MG63 (cell line): ENCODE measurements at places on chromosomes 3 and 15.

GRCh38 chr3:53146319-53146891 is 14.6 kb upstream of the PRKCD start:
- DNase-seq, result no peak

- DNase-seq, result no peak
Measured at GRCh38 chr3:111156517-111156916, 84.9 kb downstream of the NECTIN3 start.

- DNase-seq, result no peak
Measured at GRCh38 chr3:148315756-148316155, 381.9 kb upstream of the AGTR1 start.

DNA sequence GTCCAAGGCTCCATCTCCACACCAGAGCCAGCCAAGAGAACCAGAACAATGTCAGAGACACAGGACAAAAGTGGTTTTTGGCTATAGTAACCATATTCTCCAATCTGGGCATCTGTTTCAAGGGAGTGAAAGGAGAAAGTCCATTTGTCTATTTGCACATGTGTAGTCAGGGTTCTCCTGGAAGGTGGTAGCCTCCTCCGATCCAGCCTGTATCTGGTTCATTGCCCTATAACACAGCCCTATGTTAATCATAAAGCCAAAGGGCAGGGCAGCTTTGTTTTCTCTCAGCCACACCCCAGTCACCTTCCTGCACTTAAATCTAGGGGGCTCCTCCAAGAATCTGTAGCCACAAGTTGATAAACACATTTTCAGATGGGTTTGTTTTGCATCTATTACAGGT is 128.1 kb upstream of the ADPGK start:
- DNase-seq, result no peak

- no peak for DNase-seq
Measured at GRCh38 chr3:30951826-30952225, 57.4 kb upstream of the GADL1 start.

DNA sequence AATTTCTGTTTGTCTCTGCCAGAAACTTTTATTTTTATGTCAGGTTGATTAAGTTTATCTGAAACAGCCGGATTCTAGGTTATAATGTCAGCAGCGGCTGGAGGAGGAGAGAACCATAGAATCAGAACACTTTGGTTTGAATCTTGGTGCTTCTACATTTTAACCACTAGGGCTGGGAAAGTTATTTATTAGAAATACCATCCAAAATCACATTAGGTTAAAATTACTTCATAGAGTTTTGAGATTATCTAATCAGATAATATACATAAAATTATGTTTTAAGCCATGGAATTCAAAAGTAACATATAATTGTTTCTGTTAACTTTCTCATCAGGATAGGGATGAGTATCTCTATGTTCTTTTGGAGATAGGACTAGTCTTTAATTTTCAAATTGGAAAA is 502.9 kb downstream of the ROBO1 start:
- no peak for DNase-seq

DNA sequence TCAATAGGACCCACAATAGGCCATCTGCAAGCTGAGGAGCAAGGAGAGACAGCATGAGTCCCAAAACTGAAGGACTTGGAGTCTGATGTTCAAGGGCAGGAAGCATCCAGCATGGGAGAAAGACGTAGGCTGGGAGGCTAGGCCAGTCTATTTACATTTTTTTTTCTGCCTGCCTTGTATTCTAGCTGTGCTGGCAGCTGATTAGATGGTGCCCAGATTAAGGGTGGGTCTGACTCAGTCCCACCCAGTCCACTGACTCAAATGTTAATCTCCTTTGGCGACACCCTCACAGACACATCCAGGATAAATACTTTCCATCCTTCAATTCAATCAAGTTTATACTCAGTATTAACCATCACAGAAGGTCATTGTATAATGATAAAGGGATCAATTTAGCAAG is 15.9 kb upstream of the PIAS1 start:
- DNase-seq, result no peak

GRCh38 chr15:26790118-26790517 is 17.3 kb upstream of the GABRB3 start:
- DNase-seq, result no peak

DNA sequence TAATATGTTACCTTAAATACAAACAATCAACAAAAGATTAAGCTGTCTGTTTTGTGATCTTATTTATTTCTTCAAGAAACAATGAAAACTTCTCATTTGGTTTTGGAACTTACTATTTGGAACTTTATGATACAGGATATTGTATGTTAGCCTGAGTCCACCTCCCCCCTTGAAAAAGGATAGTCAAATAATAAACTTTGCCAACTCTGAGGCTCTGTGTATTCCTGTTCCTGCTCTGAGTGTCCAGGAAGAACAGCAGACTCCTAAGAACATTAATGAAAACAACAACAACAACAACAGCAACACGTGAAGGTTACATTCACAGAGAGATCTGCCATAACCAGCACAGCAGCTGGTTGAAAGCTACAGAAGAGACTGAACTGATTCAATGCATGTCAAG is 108.1 kb upstream of the AADACL2 start:
- DNase-seq, result no peak

DNA sequence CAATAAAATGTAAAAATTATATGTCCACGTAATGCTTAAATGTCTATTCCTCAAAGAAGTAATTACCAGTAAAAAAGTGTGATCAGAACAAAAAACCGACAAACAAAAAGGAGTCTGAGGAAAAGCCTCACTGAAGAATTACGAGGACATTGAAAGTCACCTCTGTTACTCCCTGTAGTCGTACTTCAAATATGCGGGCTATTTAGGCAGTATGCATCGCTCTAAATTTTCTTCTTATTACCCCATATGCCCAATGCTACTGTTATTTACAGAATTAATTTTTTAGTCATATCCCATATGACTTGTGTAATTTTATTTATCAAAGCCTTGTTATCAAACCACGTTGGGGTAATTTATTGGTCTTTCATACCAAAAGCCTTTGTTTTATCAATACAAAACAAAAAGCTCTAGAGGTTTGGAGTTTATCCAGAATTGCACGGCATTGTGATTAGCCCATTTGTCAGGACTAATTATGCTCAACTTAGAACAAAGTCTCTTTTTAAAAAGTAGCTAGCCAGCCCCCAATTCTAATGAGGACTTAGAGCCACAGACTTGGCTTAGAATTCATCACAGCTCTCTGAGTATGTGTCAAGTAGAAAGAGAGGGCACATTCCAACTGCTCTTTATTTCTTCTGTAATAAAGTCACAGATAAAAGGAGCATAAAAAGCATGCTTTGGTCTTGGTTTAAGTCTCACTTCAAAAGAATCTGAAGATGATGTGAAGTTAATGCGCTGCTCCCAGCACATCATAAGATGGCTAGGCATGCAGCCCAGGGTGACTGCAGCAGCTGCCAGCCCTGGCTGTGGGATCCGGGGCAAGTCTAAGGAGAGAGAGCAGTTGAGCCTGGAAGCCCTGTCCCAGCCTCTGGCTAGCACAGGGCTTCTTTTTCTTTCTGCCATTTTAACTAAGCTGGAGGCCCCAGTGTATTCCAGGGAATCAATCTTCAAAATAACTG is 521.0 kb downstream of the GABRG3 start:
- peak; percentile 45 for DNase-seq

DNA sequence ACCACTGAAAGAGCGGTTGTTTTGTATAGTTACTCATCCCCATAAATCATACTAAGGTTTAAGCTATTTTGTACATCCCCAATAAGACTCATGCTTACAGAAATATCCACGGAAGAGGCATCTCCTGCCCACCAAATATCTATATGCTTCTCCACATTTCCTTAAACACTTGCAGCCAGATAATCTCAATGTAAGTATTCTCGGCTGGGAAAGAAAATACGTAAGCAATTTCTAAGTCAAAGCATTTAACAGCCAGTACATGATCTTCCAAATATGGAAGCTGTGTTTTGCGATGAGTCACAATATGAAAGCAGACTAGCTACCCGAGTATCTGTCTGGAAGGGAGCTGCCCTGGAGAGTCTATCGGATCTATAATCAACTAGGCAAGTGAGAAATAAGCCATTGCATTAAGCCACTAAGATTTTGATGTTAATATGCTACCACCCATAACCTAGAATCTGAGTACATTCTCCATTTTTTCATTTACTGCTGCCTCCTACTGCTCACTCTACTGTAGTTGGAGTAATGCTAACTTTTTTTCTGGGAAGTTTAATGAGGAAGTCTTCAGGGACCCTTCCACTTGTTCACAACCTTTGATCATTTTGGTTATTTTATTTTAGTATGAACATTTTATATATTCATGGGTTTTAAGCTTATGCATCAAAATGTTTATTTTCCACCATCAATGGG is 26.9 kb upstream of the ZMAT3 start:
- no peak for DNase-seq

GRCh38 chr3:57637391-57637790 is 40.2 kb upstream of the ARF4 start:
- DNase-seq, result no peak

DNA sequence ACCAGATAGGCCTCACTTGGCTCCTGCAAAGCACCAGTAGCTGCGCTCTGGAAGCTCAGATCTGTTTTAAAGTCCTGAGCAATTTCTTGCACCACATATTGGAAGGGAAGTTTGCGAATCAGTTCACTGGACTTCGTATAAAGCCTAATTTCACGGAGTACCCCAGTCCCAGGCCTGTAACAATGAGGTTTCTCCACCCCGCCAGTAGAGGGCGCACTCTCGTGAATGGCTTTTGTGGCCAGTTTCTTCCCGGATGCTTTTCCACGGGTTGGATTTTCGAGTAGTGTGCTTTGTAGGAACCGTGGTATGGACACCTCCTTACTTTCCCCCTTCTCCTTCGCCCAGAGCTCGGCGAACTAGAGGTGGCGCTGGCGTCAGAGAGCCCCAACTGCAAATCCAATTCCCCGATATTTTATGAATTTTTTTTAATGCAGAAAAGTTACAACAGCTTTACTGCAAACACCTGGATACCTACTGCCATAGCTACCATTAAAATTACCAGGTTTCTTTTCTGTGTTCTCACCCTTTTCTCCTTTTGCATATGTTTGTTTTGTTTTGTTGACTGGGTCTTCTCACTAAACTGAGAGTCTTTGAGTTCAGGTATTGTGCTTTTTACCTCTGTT is 13.3 kb downstream of the RARB start:
- DNase-seq, result no peak

- peak; percentile 30 for DNase-seq
Measured at GRCh38 chr3:108493862-108494261, 16.5 kb downstream of the MYH15 start.

DNA sequence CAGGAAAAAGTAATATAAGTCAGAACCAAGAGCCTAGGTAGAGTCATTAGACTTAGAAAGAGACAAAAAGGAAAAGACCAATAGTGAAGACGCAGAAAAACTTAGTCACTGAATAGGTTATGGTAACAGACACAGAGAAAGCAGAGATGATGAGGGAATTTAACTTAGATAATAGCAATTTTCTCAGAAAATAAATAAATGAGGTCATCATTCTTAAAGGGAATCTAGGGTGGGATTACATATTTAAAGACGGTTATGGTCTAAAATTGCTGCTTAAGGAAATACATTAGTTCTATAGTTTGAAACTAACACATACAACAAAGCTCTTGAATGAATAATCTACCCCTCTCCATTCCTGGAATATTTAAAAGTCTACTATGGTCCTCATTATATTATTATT is 59.4 kb downstream of the UBR1 start:
- no peak for DNase-seq

- DNase-seq, result no peak
Measured at GRCh38 chr15:71444866-71445590, 329.8 kb downstream of the THSD4 start.

- DNase-seq, result no peak
Measured at GRCh38 chr3:32998631-32999451, 47.4 kb downstream of the CCR4 start.

- no peak for DNase-seq
Measured at GRCh38 chr3:171343693-171344092, 116.5 kb downstream of the TNIK start.

GRCh38 chr3:21979706-21980105 is 228.7 kb upstream of the ZNF385D start:
- no peak for DNase-seq

GRCh38 chr3:183094711-183095110 is 4.6 kb downstream of the MCCC1 start:
- DNase-seq, result no peak

- DNase-seq, result no peak
Measured at GRCh38 chr3:132289316-132289715, 27.9 kb upstream of the ACP3 start.

GRCh38 chr3:57298041-57298440 is 5.6 kb upstream of the ASB14 start:
- DNase-seq, result peak; percentile 30

DNA sequence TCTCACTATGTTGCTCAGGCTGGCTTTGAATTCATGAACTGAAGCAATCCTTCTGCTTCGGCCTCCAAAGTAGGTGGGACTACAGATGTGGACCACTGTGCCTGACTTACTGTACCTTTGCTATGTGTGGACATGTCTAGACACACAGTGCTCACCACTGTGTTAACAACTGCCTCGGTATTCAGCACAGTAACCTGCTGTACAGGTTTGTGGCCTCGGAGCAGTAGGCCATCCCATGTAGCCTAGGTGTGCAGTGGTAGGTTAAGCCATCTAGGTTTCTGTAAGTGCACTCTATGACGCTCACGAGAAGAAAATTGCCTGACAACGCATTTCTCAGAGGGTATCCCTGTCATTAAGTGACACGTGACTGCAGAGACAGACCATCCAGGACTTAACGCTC is 70.3 kb downstream of the TAMM41 start:
- DNase-seq, result no peak

GRCh38 chr15:61151791-61152190 is 77.3 kb downstream of the RORA start:
- DNase-seq, result no peak

- no peak for DNase-seq
Measured at GRCh38 chr3:122671553-122671952, 9.1 kb upstream of the PARP14 start.

DNA sequence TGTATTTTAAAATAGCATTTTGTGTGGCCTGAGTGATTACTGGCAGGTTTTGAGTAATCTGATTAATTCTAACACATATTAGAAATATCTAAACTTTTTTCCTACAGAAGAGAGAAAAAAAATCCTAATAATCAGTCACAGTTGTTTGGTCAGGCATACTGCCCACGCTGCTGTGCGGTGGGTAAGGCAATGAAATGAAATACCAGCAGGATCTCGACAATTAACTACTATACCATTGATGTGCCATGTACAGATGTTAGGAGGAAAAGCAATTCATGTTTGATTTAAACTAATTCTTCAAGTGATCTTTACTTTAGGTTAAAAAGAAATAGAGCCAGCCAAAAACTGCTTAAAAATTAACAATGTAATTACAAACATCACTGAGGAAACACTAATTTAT is 5.2 kb downstream of the GRAMD2A start:
- no peak for DNase-seq

DNA sequence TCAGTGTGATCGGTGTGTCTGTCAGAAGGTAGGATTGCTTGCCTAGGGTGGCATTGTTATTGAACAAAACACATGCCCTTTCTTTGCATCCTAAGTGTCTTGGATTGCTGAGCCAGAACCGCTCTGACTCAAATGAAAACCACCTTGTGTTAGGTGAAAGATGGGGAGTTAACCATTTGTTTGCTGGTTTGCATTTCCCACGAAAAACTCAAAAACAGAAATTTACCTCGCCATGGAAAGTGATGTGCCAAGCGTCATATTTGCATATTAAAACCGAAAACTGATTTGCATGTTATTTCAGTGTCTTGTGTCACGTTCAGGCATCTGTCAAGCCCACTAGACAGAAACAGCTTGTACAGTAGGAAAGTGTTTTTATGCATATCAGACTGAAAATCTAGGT is 474.6 kb upstream of the TPRG1 start:
- DNase-seq, result no peak

- no peak for DNase-seq
Measured at GRCh38 chr3:171748064-171748924, 62.0 kb downstream of the PLD1 start.

- no peak for DNase-seq
Measured at GRCh38 chr3:28586325-28586724, 237.7 kb upstream of the AZI2 start.
